ENCODE measurements at places on chromosomes 13 and 19. TPM values are rescaled to one million over a fixed set of nuclear protein-coding genes. Genes with fewer than 3 reads are reported as not detected.
A peak's percentile ranks its signal among the peaks of the same experiment; 100 is the strongest.

DNA sequence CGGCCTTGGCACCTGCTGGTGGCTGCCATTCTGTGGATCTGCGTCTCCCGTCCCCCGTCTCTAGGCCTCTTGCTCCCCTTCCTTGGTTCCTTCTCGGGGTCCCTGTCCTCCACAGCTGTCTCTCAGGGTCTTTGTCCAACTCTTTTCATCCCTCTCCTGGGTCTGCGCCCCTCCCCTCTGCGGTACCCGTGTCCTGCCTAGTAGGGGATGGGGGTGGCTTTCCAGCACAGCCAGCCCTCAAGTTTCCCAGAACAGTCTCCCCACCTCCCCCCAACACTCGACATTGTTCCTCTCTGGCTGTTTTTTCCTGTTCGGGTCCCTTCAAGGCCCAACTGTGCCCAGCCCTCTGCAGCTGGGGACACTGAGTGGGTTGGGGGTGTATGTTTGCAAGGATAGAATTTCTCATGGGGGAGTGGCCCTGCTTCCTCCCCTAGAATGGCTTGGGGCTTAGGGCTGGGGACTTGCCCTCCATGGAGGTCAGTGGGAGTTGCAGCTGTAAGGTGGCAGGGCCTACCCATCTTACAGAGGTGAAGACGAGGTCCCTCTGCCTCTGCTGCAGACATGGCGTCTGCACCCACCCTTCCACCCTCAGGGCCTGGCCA is 762 bp upstream of the ADM5 start:
- DNase-seq = no peak
- peaks cover 11% of the 10 kb centered on the region for H3K36me3 ChIP-seq
- H3K27ac ChIP-seq = no peak overlapping the region
- H3K4me3 ChIP-seq = no peak overlapping the region
- H3K27me3 ChIP-seq = peaks cover 9% of the 10 kb centered on the region
- H3K4me1 ChIP-seq = peaks cover 20% of the 10 kb centered on the region

Gene ZNF284
- 5.2 TPM for total RNA-seq

Gene FGF14
- 4.2 TPM for total RNA-seq

Gene TTC9B
- 0.48 TPM for total RNA-seq

Gene ZNF426
- 26.7 TPM for total RNA-seq

GRCh38 chr19:53876651-53877224 is 5.3 kb upstream of the PRKCG start:
- peak overlapping the region; percentile 31 for H3K4me3 ChIP-seq

GRCh38 chr19:28914173-28914572 is 298.8 kb downstream of the UQCRFS1 start:
- H3K36me3 ChIP-seq = no peaks in the 10 kb centered on the region
- no peaks in the 10 kb centered on the region for H3K4me1 ChIP-seq
- H3K27me3 ChIP-seq = peaks cover 5% of the 10 kb centered on the region
- H3K4me3 ChIP-seq = no peak overlapping the region
- no peak overlapping the region for H3K27ac ChIP-seq

Gene ATP4B
- 26.7 TPM for total RNA-seq

Gene RPL28
- 2,072 TPM for total RNA-seq
